ENCODE measurements at places on chromosomes 7 and 10.

DNA sequence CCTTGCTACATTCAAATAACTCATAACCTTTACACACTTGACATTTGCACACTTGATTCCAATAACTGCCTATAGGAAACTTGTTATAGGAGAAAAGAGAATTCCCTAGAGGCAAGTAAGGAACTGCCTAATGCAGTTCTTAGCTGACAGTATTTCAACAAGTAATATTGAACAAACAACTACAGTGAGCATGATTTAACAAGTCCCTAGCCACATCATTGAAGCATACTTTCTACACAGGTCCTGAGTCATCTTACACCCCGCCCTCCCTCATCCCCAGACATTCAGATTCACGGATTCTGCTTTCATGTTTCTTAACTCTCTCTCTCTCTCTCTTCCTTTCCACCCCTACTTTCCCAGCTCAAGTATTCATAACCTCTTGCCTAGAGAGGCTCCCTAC, 153.5 kb downstream of the LSM5 start:
- DNase-seq: no peak

GRCh38 chr7:151416112-151416940, 6.5 kb upstream of the WDR86 start:
- DNase-seq: no peak

DNA sequence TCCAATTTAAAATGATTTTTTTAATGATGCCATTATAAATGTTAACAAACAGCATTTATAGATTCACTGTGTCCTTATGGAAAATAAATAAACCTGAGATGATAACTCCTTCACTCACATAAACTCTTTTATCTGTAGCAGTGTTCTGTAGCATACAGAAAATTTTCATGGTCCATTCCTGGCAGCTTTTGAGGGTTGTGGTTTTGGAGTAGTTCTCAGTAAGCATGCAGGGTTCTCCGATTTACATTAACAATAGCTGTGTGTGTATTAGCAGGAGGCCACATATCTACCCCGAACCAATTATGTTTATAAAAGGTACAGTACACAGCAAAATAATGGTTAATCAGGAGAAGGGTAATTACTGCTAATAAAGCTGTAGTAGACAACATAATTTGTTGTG, 162.7 kb downstream of the CDCA7L start:
- no peak for DNase-seq

- no peak for DNase-seq
Measured at GRCh38 chr10:111100198-111100597, 23.4 kb downstream of the ADRA2A start.

DNA sequence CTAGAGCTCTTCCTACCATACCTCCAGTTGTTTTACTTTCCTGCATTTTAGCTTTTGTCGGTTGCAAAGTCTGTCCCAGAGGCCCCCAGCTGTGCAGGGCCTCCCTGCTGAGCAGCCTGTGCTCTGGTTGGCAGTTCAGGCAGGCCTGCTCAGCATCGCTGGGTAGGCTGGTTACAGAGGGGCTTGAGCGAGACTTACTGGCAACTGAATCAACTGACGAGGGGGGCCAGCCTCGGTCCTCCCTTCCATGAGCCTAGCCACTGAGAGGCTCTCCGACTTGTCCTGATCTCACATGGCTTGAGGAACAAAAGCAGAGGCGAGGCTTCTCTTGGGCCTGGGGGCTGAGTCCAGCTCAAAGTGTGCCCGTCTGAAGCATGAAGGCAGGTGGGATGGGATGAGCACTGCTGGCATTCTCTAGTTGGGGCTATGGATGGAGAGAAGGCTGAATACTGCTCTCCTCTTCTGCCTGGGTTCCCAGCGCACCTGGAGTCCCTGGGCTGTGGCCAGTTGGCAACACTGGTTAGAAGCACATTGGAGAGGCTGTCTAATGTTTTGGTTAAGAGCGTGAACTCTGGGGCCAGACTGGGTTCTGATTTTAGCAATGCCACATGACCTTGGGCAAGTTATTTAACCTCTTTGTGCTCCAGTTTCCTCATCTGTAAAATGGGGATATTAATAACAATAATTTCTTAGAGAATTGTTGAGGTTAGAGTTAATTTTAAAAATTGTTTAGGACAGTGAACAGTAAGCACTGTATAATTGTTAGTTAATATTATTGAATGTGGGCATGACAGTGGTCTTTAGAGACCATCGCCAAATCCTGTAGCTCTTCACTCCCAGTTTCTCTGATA, 6.9 kb upstream of the SFRP5 start:
- DNase-seq: no peak

DNA sequence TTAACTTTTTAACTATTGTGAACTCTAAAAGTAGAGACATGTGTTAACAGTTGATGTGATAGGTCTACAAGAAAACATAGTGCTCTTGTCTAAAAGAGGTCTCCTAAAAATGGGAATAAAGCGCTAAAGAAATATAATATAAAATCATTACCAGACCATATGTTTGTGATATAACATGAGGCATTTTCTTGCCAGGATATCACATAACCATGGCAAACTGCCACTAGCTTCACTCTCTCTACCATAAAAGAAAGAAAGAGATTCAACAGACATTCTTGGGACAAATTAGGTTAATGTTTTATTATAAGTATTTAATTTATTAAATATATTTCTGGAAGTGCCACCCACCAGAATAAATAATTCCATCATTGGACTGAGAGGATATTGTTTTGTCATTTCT, 115.0 kb downstream of the TMEM26 start:
- DNase-seq: no peak

DNA sequence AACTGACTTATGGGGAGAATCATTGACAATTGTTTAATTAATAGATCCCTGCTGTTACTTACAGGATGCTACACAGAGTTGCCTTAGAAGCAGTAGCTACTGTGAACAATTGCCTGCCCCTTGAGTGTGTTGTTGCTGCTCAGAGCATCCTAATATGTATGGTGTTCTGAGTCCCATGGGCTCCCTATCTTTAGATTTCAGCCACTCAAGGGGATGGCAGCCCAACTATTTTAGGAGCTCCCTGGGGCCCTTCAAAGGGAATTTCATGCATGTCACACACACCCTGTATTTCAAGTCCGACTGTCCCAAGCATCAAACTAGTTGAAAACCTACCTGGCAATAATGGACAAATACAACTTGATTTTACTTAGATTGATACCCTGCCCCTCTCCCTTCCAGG, 111.2 kb downstream of the NOC3L start:
- DNase-seq: no peak

DNA sequence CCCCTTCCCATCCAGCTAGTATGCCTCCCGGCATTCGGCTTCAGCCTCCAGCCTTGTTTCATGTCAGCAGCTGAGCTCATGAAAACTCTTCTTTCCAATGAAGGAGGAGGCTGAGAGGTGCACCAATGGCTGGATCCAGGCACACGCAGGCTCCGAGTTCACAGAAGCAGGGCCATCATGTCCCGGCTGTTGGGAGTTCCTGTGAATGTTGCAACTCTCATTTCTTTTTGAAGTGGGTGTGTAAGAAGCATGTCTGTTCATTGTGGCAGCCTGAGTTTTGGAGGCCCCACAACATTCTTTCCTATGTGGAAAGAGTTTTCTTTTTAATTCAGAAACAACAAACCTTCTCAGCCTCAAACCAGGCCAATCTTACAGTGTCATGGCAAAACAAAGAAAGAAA, 89.7 kb downstream of the PTPRE start:
- DNase-seq: no peak

DNA sequence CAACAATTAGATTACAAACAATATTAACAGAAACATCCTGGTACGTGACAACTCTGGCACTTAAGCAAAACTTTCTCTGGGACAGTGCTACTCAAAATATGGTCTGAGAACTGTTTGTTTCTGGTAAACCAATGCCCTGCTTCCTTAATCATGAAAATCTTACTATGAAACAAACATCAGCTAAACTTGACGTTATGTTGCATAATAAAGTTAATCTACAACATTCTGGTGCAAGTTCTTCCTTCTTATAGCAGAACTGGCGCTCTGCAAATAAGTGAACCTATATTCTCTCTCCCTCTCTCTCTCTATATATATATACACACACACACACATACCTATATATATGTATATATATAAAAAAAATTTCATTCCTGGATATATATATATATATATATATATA, 7.8 kb downstream of the C7orf33 start:
- DNase-seq: no peak

DNA sequence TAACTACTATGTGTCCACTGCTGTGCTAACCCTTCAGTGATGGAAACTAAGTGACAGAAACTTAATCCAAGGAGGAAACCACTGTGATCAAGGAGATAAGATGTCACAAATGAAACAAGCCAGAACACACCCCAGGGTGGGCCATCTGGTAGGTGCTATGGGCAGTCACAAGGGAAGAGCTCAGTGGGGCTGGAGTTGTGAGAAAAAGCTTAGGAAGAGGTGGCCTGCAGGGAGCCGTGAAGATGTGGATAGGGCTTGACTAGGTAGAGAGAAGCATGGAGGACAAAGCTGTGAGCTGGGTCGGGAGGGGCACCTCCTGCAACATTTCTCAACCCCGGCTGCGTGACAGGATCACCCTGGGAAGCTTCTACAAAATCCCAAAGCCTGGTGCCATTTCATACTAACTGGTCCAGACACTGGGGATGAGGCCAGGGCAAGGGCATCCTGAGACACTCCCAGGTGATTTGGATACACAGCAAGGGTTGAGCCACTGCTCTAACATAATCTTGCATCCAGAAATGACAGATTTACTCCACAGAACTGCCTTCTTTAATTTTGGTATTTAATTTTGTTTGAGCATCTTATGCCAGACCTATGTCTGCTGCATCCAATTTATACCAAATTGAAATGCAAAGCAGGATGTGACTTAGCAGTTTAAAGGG, 69.3 kb downstream of the OSBPL3 start:
- no peak for DNase-seq

DNA sequence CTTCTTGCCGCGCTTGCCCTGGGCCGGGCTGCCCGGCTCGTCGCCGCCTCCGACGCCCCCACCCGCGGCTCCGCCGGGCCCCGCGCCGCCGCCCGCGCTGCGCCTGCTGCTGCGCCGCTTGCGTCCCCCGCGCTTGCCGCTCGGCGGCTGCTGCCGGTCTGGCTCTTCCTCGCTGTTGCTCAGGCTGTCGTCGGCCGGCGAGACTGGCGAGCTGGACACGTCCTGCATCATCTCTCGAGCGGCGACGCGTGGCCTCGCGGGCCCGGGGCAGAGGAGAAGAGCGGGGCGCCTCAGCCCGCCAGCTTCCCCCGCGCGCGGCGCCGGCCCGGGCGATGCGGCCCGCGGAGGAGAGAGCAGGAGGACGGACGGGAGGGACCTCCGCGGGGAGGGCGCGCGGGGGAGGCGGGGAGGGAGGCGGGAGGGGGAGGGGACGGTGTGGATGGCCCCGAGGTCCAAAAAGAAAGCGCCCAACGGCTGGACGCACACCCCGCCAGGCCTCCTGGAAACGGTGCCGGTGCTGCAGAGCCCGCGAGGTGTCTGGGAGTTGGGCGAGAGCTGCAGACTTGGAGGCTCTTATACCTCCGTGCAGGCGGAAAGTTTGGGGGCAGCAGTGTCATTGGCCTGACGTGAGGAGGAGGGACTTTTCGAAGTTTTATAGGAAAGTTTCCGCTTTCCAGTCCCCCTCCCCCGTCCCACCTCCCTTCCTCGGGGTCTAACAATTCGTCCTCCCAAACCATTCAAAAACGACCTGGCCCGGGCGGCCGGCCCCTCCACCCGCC, at the start of gene TWIST1:
TSS of gene TWIST1 (minus strand) at position 546 of the 779 bp plus-strand sequence. CDS start at position 231, 315 bp downstream.
- no peak for DNase-seq

DNA sequence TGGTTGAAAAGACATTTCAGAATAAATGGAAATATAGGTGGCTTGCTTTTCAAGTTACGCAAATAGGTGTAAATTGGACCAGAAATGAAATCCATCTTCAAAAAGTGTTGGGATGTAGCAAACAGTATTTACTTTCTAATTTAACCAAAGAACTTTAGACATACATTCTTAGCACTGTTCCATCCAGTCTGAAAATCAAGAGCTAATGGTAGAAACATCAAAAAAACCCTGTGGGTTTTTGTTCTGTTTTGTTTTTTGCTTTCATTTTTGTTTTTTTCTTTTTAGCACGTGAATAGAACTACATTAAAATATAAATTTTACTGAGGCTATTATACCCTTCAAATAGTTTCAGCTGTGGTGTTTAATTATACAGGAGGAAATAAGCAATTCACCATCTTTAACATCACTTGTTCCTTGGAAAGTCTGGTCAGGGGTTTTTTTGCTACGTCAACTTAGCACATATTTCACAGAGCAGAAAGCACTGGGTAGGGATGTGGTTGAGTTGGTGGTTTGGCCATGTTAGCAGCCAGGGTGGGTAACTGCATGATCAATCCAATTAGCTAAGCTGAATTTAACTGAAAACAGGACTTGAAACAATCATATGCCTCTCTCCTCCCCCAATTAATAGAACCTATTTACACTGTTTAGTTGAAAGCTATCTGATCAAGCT, 275.4 kb upstream of the PFKP start:
- DNase-seq: no peak

DNA sequence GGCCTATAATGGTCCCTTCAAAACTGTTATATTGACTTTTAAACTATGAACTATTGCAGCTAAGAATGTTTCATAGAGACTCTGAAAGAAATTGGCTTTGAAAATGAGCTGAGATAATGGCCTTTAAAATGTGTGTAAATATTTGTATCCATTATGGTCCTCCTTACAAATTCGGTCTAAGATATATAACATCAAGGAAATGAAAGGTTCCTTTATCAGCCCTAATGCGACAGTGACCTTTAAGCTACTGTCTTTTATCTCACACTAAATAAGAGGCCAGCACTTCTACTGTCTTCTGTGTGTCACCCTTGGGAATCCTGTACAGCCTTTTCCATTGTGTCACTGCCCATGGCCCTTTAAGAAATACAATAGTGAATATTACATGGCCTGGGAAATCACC, 19.5 kb downstream of the COL28A1 start:
- no peak for DNase-seq

- no peak for DNase-seq
Measured at GRCh38 chr7:83697804-83698530, 49.0 kb upstream of the SEMA3E start.

DNA sequence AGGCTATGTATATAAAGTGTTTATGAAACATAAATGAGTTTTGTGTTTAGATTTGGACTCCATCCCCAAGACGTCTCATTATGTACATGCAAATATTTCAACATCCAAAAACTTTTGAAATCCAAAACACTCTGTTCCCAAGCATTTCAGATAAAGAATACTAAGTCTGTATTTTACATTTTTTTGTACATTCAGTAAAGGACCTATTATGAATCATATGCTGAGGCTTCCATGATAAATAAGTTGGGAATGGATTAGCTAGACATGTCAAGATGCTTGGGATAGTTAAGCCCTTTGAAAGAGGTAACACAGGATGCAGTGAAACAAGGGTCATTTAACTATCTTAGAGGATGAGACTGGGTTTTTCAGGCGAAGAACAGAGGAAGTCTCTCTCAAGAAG, 262.9 kb downstream of the SNX13 start:
- no peak for DNase-seq

DNA sequence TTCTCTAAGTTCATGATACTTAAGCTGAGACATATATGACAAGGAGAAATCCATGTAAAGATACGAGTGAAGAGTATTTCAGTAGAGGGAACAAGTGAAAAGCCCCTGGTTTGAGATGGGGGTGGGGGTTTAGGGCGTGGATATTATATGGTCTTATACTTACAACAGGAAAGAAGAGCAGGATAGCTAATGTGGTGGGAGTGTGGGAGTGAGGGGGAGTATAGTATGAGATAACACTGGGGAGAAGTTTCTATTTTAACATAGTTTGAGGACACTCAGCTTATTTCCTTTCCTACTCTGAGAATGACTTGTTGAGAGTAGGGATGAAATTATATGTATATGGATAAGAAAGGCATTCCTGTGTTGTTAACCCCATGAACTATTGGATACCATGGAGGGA, 36.5 kb downstream of the MCU start:
- no peak for DNase-seq

GRCh38 chr7:107746006-107746405, 2.1 kb downstream of the CBLL1 start:
- DNase-seq: no peak
